Neural crest cell (in vitro differentiated cells): ENCODE measurements at places on chromosomes 13 and 19. TPM values are rescaled to one million over a fixed set of nuclear protein-coding genes. Genes with fewer than 3 reads are reported as not detected.

STXBP2 gene
- total RNA-seq: 4.6 and 5.2 TPM in 2 replicates

DNA sequence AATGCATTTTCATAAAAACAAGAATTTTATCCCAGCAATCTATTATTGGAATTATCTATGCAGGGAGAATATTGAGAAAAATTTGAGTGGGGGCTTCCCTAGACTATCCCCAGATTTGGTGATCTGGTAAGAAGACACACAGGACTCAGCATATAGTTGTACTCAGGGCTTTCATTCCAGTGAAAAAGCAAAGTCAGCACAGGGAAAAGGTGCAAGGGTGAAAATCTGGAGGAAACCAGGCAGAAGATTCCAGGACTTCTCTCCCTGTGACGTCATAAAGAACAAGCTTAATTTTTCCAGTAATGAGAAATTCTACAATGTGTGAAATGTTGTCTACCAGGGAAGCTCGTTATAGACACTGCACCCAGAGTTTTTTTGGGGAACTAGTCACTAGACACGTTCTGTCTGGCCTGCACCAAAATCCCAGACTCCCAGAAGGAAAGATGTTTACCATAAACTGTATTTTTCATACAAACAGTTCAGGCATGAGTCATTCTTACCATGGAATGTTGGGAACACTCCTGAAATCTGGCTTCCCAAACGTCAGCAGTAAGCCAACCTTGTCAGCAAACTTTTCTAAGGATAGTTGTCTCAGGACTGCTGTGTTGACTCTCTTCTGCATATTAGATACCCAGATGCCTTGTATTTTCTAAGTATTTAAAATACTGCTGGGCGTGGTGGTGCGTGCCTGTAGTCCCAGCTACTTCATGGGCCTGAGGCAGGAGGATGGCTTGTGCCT is 107.4 kb downstream of the DNAJC3 start:
- H3K4me1 ChIP-seq: no peaks in the 10 kb centered on the region
- peak overlapping the region; percentile 19 for H3K27ac ChIP-seq
- H3K27me3 ChIP-seq: no peaks in the 10 kb centered on the region
- no peak for DNase-seq
- H3K36me3 ChIP-seq: peaks cover 33% of the 10 kb centered on the region
- H3K4me3 ChIP-seq: no peak overlapping the region

WDR88 gene
- not detected in 2 replicates for total RNA-seq

KLK11 gene
- total RNA-seq: not detected in 2 replicates

DNA sequence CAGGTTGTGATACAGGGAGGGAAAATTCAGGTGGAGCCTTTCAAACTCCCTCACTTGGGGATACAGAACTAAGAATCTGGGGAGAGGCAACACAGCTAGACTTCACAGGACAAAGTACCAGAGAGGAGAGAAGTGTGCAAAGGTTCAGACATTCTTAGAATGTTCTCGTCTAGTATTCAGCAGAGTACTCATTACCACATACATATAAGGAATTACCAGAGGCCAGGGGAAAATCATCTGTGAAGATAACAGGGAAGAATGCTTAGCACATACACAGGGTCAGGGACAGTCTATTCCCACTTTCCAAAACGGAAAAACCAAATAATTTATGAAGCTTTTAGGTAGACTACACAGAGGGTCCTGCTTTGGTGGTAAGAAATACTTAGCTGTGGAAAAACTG is 58.1 kb downstream of the TRPC4 start:
- H3K4me3 ChIP-seq: no peak overlapping the region
- H3K27ac ChIP-seq: no peak overlapping the region
- DNase-seq: no peak
- H3K4me1 ChIP-seq: no peaks in the 10 kb centered on the region
- no peaks in the 10 kb centered on the region for H3K27me3 ChIP-seq

LGALS4 gene
- 0.77 and 0.86 TPM in 2 replicates for total RNA-seq

GRCh38 chr13:78610381-78610883 is 7.1 kb upstream of the POU4F1 start:
- DNase-seq: no peak
- H3K36me3 ChIP-seq: peaks cover 10% of the 10 kb centered on the region
- peaks cover 14% of the 10 kb centered on the region for H3K4me1 ChIP-seq
- no peak overlapping the region for H3K4me3 ChIP-seq
- no peak overlapping the region for H3K27ac ChIP-seq

GRCh38 chr19:11499890-11500420 is 5.7 kb downstream of the ZNF653 start:
- no peaks in the 10 kb centered on the region for H3K27me3 ChIP-seq
- DNase-seq: no peak
- no peak overlapping the region for H3K4me3 ChIP-seq

CTXN1 gene
- 129 and 130 TPM in 2 replicates for total RNA-seq

DNA sequence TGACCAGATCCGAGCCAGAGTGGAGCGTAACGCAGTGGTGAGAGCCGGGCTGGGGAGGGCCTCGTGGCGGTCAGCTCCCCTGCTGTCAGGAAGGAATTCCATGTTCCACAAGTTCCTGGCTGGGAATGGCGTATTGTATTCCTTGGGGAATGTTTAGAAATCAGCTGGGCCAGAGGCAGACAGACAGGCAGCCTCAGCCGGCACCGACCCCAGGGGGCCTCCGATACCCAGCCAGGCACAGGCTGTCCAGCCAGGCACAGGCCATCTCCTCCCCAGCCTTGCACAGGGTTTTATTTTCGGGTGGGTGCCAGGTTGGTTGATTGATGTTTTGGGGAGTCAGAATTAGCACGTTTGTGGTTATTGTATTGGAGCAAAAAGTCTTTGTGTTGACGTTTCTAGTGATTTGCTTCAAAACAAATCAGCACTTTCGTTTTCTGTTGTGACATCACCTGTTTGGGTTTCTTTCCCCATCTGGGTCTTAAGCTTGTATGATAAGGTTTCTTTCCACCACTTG is 126.6 kb upstream of the MCF2L start:
- DNase-seq: no peak
- H3K27ac ChIP-seq: peak overlapping the region; percentile 63
- H3K36me3 ChIP-seq: peaks cover 27% of the 10 kb centered on the region
- no peaks in the 10 kb centered on the region for H3K4me1 ChIP-seq
- H3K4me3 ChIP-seq: no peak overlapping the region

- DNase-seq: no peak
- H3K4me3 ChIP-seq: peak overlapping the region; percentile 2
- no peaks in the 10 kb centered on the region for H3K27me3 ChIP-seq
- H3K27ac ChIP-seq: peak overlapping the region; percentile 41
Observed at GRCh38 chr19:8481201-8481600, 21.2 kb downstream of the PRAM1 start.

DNA sequence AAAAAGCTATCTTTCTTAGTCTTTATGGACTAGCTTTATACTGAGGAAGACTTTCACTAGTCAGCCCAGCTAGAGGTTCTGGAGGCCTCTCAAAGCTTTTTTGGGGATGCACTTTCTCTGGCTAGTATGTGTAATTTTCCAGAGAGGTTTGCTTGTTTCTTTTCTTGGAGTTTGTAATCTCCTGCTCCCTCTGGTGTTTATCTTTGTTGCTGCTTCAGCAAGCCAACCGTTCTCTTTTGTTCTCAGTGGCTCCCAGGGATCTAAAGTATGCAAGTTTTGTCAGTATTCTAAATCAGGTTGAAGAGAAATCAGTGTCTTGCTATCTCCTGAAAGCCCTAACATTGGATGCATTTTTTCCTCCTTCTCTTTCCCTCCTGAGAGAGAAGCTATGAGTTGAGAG is 121.1 kb upstream of the MYO16 start:
- peaks cover 10% of the 10 kb centered on the region for H3K36me3 ChIP-seq
- no peaks in the 10 kb centered on the region for H3K27me3 ChIP-seq
- peaks cover 6% of the 10 kb centered on the region for H3K4me1 ChIP-seq
- DNase-seq: no peak
- H3K4me3 ChIP-seq: no peak overlapping the region
- no peak overlapping the region for H3K27ac ChIP-seq

- no peaks in the 10 kb centered on the region for H3K4me1 ChIP-seq
- no peaks in the 10 kb centered on the region for H3K36me3 ChIP-seq
- H3K4me3 ChIP-seq: no peak overlapping the region
- H3K27ac ChIP-seq: no peak overlapping the region
Observed at GRCh38 chr19:590396-590745, 690 bp downstream of the HCN2 start.

CEACAM4 gene
- total RNA-seq: not detected in 2 replicates

GRCh38 chr19:49453757-49454240 is 774 bp downstream of the ALDH16A1 start:
- peak overlapping the region; percentile 100 for H3K27ac ChIP-seq
- peak overlapping the region; percentile 93 for H3K4me3 ChIP-seq
- H3K4me1 ChIP-seq: peaks cover 32% of the 10 kb centered on the region
- H3K27me3 ChIP-seq: peaks cover 5% of the 10 kb centered on the region
- no peak for DNase-seq
- peaks cover 6% of the 10 kb centered on the region for H3K36me3 ChIP-seq

DNA sequence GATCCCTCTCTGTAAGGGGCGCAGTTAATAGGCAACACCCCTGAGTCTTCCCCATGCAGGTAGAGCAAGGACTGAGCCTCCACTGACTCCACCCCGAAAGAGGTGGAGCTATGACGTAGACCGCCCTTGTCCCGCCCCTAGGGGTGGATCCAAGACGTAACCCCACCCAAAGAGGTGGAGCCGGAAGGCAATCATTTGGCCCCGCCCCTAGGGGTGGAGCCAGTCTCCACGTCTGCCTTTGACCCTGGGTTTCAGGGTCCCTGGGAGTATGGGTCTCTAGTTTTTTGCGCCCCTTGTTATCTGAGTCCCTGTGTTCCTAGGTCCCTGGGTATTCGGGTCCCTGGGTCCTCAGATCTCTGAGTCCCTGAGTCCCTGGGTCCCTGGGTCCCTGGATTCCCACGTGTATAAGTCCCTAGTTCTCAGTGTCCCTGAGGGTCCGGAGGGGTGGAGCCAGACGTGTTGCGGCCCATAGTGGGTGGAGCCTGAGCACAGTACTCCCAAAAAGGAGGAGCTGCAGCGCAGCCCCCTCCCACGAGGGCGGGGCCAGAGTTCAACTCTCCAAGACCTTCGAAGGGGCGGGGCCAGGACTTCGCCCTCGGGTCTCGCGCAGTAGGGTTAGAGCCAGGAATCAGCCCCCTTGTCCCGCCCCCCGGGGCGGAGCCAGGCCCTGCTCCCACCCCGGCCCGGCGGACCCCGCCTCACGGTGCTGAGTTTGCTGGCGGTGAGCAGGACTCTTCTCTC is 5.3 kb downstream of the DENND1C start:
- peak overlapping the region; percentile 80 for H3K4me3 ChIP-seq
- peaks cover 33% of the 10 kb centered on the region for H3K27me3 ChIP-seq
- peaks cover 7% of the 10 kb centered on the region for H3K4me1 ChIP-seq

DNA sequence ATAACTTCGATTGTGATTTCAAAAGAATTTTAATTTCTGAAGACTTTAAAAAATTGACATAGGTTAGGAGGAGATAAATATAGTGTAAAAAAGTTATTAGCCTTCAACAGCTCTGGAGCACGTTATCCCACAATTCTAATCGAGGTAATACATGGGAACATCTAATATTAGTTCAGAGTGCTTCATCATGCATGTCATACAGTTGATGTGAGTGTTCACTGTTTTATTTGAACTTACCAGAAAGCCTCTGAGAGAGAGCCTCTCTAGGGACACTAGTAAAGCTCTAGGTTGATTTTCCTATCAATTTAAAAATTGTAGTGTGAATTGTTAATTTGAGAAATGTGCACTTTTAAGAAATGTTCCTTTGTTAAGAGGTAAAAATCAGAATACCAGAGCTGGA is 140.4 kb downstream of the LMO7 start:
- no peak overlapping the region for H3K27ac ChIP-seq
- no peaks in the 10 kb centered on the region for H3K27me3 ChIP-seq
- H3K4me1 ChIP-seq: no peaks in the 10 kb centered on the region
- H3K4me3 ChIP-seq: no peak overlapping the region

TSEN34 gene
- total RNA-seq: 66.2 and 67.9 TPM in 2 replicates

DNA sequence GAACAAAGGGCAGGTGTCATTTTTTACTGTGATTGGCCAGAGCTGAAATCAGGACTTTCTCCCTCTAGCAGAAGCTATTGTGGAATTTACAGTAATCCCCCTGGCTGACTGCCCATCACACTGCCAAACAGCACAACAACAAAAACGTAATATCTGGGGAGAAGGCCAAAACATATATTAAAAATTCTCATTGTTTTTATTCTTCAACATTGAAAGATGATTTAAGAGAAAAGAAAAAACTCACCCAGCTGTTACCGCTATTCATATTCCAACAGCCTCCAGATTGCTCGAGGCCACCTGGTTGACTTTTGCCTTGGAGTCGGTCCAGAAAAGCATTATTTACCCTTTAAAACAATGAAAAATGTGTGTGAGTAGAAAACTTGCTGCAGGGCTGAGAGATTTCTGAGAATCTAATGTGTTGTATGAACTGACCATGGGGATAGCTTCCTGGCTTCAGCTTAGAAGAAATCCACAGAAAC is 97.2 kb downstream of the EPSTI1 start:
- H3K27me3 ChIP-seq: no peaks in the 10 kb centered on the region
- DNase-seq: no peak
- no peak overlapping the region for H3K4me3 ChIP-seq
- no peak overlapping the region for H3K27ac ChIP-seq
- no peaks in the 10 kb centered on the region for H3K36me3 ChIP-seq

HSH2D gene
- total RNA-seq: not detected in 2 replicates

- no peak overlapping the region for H3K27ac ChIP-seq
- DNase-seq: no peak
- peaks cover 23% of the 10 kb centered on the region for H3K4me1 ChIP-seq
- no peaks in the 10 kb centered on the region for H3K27me3 ChIP-seq
- no peaks in the 10 kb centered on the region for H3K36me3 ChIP-seq
- H3K4me3 ChIP-seq: no peak overlapping the region
Observed at GRCh38 chr13:80033286-80033685, 307.6 kb downstream of the SPRY2 start.

PABPC3 gene
- total RNA-seq: 0.14 TPM in 2 replicates

SHISA2 gene
- 1.3 and 1.7 TPM in 2 replicates for total RNA-seq

DNA sequence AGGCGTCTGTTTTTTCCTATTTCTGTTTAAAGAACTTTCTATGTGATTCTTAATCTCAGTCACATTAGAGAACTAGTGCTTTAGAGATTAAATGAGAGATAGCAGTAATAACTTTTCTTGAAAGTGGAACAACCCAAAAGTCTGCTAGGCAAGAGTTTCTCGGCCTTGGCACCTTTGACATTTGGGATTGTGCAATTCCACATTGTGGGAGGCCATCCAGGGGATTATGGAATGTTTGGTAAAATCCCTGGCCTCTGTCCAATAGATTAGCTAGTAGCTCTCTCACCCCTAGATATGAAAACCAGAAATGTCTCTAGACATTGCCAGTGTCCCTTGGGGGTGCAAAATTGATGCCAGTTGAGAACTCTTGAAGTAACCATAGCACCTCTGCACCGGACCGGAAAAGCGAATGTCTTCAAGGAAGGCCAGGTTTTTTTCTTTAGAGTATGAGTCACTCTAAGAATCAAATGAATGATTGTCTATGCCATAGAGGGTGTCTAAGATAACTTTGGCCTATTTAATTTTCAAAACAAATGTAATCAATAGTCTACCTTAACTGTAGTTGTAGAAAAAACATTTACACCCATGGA is 45.0 kb upstream of the IL17D start:
- no peaks in the 10 kb centered on the region for H3K4me1 ChIP-seq
- DNase-seq: no peak
- no peaks in the 10 kb centered on the region for H3K27me3 ChIP-seq
- no peak overlapping the region for H3K27ac ChIP-seq
- H3K4me3 ChIP-seq: no peak overlapping the region
